Heart left ventricle (tissue), 16 donors: ENCODE measurements at places on chromosomes 2 and 18. TPM values are rescaled to one million over a fixed set of nuclear protein-coding genes. Genes with fewer than 3 reads are reported as not detected.
A peak's percentile ranks its signal among the peaks of the same experiment; 100 is the strongest.

- DNase-seq: no peak
- H3K27ac ChIP-seq: no peak overlapping the region
- H3K27me3 ChIP-seq: no peaks in the 10 kb centered on the region
- H3K4me3 ChIP-seq: no peak overlapping the region
Observed at GRCh38 chr2:238742066-238742465, 105.8 kb upstream of the TWIST2 start.

DNA sequence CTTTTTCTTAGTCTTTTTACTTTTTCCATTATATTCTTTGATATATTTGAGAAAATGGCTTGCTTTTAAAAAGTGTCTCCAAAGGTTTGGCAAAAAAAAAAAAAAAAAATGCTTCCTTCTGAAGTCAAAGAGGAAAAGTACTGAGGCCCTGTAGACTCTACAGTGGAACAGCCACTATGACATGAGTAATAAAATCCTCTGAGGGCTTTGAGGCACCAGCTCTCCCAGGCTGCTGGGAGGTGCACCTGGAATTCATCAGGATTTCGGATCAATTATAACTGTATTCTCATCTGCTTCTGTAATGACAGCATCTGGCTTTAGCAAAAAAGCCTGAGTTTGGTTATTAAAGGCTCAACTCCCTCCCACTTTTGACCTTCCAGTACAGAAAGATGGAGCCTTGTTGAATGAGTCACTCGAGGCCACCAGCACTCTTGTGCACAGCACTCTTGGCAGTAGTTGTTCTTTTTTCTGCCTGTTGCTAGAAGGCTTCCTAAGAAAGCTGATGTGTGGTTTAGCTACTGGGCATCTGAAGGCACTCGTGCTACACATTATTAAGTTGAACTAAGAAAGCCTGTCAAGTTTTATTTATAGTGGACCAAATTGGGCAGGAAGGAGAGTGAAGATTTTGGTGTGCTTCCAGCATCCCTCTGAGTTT lies 131.3 kb downstream of the PRPF40A start:
- H3K4me3 ChIP-seq: no peak overlapping the region
- no peaks in the 10 kb centered on the region for H3K27me3 ChIP-seq
- no peak for DNase-seq
- H3K36me3 ChIP-seq: peaks cover 13% of the 10 kb centered on the region
- no peaks in the 10 kb centered on the region for H3K4me1 ChIP-seq
- H3K27ac ChIP-seq: no peak overlapping the region

DNA sequence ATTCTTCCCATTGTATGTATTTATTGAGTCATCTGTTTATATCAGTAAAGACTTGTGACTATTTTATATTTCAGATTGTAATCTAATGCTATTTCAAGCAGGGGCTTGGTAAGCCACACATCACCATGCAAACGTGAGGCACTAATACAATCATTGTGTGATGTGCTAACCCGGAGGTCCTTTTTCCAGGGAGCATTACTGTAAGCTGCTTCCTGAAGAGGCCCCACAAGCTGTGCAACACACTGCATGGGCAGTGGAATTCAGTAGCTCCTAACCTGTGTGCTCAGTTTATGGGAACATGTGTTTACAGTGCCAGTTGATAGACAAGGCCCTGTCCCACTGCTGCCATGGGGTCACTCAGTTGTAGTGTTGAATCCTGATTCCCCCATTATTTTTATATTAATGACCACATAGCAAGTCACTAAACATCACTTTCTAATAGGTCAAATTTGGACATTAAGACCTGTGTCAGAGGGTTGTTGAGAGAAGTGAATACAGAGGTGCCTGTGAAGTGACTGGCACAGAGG lies 162.9 kb downstream of the FHOD3 start:
- H3K4me3 ChIP-seq: no peak overlapping the region
- no peak for DNase-seq
- peaks cover 19% of the 10 kb centered on the region for H3K4me1 ChIP-seq

DNA sequence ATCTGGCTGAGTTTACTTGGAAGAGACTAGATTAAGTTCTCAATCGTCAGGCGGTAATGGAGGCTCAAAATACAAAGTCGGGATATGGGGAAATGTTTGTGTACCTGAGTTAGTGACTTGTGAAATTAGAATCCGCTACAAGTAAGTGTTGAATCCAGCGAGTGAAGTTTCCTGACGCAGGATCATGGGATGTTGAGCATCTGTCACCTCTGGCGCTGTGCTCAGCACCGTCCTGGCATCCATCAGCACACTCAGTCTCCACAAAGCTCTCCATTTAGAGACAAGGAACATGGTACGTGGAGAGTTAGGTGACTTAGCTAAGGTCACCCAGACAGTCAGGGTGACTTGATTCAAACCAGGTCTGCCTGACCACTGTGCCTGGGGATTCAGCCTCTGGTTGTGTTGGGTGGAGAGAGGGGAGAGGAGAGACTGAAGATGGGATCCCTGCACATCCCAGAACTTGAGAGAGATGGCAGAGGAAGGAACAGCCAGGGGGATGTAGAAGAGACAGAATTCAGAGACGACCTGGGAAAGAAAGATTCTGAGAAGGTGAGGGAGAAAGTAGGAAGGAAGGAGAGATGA lies 251.2 kb downstream of the ACKR3 start:
- H3K4me1 ChIP-seq: no peaks in the 10 kb centered on the region
- no peak overlapping the region for H3K27ac ChIP-seq
- no peaks in the 10 kb centered on the region for H3K27me3 ChIP-seq
- H3K4me3 ChIP-seq: no peak overlapping the region

- no peaks in the 10 kb centered on the region for H3K4me1 ChIP-seq
- peaks cover 1% of the 10 kb centered on the region for H3K27me3 ChIP-seq
- H3K36me3 ChIP-seq: no peaks in the 10 kb centered on the region
- H3K27ac ChIP-seq: peak overlapping the region; percentile 53
Observed at GRCh38 chr2:215664847-215665525, 229.1 kb upstream of the FN1 start.

- H3K4me1 ChIP-seq: peaks cover 12% of the 10 kb centered on the region
- no peak for DNase-seq
- H3K4me3 ChIP-seq: peak within 1 kb of the TSS; percentile 54
- no peaks in the 10 kb centered on the region for H3K36me3 ChIP-seq
- H3K27me3 ChIP-seq: peaks cover 11% of the 10 kb centered on the region
- H3K27ac ChIP-seq: no peak within 1 kb of the TSS
Observed at GRCh38 chr2:121284463-121285449, at the start of gene TFCP2L1. Gene TFCP2L1, minus strand, starts transcription at chr2:121285202. Its CDS starts 93 bp downstream, at chr2:121285109.

DNA sequence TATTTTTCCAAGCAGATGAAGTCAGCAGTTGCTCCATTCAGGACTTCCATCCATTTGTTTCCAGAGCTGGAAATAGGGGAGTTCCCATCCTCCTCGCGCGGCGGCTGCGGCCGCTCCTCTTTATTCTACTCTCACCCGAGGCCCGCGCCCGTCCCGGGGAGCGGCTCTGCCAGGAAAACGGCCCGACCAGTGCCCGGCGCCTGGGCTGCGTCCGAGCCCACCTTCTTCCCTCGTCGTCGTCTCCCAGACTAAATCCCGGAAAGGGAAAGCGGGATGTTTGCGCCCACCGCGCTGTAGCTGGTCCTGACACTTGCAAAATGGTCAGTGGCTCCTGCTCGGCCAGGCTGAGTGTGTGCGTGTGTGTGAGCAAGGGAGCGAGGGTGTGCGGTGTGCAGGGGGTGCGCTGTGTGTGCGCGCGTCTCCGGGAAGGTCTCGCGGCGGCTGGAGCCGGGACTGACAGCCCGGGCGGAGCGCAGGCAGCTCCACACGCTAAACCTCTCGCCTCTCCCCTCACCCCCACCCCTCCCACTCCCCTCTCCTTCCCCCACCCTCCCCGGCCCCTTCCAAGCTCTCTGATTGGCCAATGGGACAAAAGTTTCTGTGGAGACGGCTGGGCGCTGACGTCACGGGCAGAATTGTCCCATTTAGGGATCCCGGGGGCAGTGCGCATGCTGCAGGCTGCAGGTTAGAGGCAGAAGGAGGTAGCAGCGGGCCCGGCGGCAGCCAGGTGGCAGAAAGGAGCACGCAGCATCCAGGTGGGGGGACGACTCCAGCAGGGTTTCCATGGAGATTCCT lies at the start of gene NOL4:
NOL4 (minus strand) TSS at position 491 of the 795 bp plus-strand sequence. CDS start 1,660 bp downstream, outside the sequence.
- no peaks in the 10 kb centered on the region for H3K36me3 ChIP-seq
- H3K27me3 ChIP-seq: peaks cover 21% of the 10 kb centered on the region
- peaks cover 23% of the 10 kb centered on the region for H3K4me1 ChIP-seq

DNA sequence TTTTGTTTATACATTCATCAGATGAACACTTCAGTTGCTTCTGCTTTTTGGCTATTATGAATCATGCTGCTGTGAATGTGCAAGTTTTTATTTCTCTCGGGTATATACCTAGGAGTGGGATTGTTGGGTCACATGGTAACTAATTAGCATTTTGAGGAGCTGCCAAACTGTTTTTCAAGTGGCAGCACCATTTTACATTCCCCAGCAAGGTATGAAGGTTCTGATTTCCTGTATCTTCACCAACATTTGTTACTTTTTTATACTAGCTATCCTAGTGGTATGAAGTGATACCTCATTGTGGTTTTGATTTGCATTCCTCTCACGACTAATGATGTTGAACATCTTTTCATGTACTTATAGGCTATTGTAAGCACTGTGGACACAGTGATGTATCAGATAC lies 53.9 kb downstream of the DYNC1I2 start:
- no peak overlapping the region for H3K4me3 ChIP-seq
- DNase-seq: no peak
- no peak overlapping the region for H3K27ac ChIP-seq
- peaks cover 98% of the 10 kb centered on the region for H3K36me3 ChIP-seq
- no peaks in the 10 kb centered on the region for H3K4me1 ChIP-seq

DNA sequence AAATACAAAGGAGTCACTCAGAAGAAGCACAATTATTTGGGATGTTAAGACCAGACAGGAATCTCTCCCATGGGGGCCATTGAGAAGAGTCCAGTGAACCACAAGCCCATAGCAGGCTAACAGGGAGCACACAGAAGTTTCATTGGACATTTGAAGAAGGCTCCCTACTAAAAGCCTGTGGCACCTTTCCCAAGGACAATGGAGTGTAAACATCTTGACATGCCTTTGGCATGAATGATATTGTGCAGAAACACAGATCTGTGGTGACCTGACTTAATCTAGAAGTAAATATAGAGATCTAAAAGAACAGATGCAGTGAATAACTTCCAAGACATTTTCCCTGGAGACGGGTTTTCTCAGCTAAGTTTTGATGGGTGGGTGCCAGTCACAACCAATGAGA lies 221.5 kb downstream of the EPHA4 start:
- no peak overlapping the region for H3K4me3 ChIP-seq
- no peak overlapping the region for H3K27ac ChIP-seq
- no peak for DNase-seq

GRCh38 chr2:192218970-192219369 lies 24.2 kb upstream of the TMEFF2 start:
- no peak for DNase-seq
- no peaks in the 10 kb centered on the region for H3K27me3 ChIP-seq
- no peaks in the 10 kb centered on the region for H3K4me1 ChIP-seq

DNA sequence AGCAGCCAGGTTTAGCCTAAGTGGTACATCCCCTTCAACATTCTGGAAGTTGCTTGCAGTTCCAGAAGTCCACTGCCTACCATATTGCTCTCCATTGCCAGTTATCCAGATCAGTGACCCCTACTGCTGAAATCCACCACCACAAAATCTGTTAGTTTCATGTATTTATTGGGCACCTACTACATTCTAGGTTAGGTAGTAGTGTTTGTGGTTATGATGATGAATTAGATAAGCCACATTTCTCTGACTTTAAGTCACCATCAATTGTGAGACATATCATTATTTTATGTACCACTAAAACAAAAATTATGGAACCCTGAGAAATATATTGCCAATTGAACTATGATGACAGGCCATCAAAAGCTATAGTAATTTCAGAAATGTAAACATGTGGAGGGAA lies 139.5 kb upstream of the PKDCC start:
- H3K4me1 ChIP-seq: peaks cover 13% of the 10 kb centered on the region
- no peaks in the 10 kb centered on the region for H3K27me3 ChIP-seq
- no peak overlapping the region for H3K27ac ChIP-seq
- no peaks in the 10 kb centered on the region for H3K36me3 ChIP-seq
- DNase-seq: no peak
- no peak overlapping the region for H3K4me3 ChIP-seq

- no peak overlapping the region for H3K4me3 ChIP-seq
- H3K27ac ChIP-seq: no peak overlapping the region
- DNase-seq: no peak
- H3K27me3 ChIP-seq: peaks cover 5% of the 10 kb centered on the region
- no peaks in the 10 kb centered on the region for H3K36me3 ChIP-seq
Observed at GRCh38 chr2:170681311-170681710, 33.8 kb upstream of the SP5 start.

GRCh38 chr2:160460333-160460731 lies 33.3 kb downstream of the RBMS1 start:
- peaks cover 65% of the 10 kb centered on the region for H3K4me1 ChIP-seq
- DNase-seq: no peak
- H3K27ac ChIP-seq: no peak overlapping the region

GRCh38 chr18:29096079-29096770 lies 919.3 kb upstream of the CDH2 start:
- no peak for DNase-seq
- H3K27ac ChIP-seq: no peak overlapping the region
- no peak overlapping the region for H3K4me3 ChIP-seq
- H3K27me3 ChIP-seq: no peaks in the 10 kb centered on the region

DNA sequence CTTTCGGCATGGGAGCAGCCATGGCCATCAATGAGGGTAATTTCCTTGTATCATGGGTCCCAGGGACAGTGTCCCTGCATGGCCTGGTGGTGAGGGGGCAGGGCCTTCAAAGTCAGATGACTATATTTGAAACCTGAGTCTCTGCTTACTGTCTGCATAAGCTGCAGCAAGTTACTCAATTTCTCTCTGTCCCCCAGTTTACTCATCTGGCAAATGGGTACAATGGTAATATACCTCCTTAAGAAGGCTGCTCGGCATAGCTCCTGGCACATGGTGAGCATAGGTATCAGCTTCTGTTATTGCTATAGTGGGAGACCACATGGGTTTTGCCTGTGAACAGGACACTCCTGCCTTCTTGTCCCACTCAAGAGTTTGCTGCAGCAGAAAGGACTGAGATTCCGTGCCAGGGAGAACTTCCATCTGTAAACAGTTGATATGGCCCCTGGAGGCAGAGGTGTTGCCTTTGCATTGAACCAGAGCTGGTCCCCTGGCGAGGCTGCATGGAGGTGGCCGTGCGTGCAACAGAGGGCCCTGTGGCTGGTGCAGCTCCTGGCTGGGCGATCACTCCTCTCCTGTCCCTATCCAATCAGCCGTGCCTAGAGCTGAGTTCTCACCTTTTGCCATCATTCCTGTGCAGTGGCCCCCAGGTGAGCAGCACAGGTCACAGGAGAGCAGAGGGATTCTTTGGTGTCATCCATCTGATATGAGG lies 22.7 kb upstream of the IGFBP5 start:
- no peak for DNase-seq
- H3K4me1 ChIP-seq: no peaks in the 10 kb centered on the region
- no peak overlapping the region for H3K27ac ChIP-seq
- no peak overlapping the region for H3K4me3 ChIP-seq
- no peaks in the 10 kb centered on the region for H3K36me3 ChIP-seq
- no peaks in the 10 kb centered on the region for H3K27me3 ChIP-seq

- DNase-seq: no peak
- no peak overlapping the region for H3K4me3 ChIP-seq
- no peaks in the 10 kb centered on the region for H3K4me1 ChIP-seq
- H3K36me3 ChIP-seq: no peaks in the 10 kb centered on the region
- no peak overlapping the region for H3K27ac ChIP-seq
Observed at GRCh38 chr2:68505603-68506159, 38.3 kb downstream of the APLF start.

Gene SPTBN1
- total RNA-seq: 378 TPM

Gene GBX2
- not detected for total RNA-seq

Gene CXCR4
- total RNA-seq: 1.3 TPM

Gene ASXL3
- total RNA-seq: 1.6 TPM

Gene PROKR1
- not detected for total RNA-seq

Gene LBX2
- total RNA-seq: 0.14 TPM

Gene DCDC2C
- total RNA-seq: not detected

Gene RGPD6
- total RNA-seq: 19.5 TPM

Gene DUSP19
- total RNA-seq: 13.0 TPM

Gene LCT
- not detected for total RNA-seq

Gene CRYGD
- total RNA-seq: not detected

Gene SERPINB13
- total RNA-seq: not detected

Gene RNF25
- 15.0 TPM for total RNA-seq
